ENCODE measurements at places on chromosomes 2 and 18. TPM values are rescaled to one million over a fixed set of nuclear protein-coding genes. Genes with fewer than 3 reads are reported as not detected.

DNA sequence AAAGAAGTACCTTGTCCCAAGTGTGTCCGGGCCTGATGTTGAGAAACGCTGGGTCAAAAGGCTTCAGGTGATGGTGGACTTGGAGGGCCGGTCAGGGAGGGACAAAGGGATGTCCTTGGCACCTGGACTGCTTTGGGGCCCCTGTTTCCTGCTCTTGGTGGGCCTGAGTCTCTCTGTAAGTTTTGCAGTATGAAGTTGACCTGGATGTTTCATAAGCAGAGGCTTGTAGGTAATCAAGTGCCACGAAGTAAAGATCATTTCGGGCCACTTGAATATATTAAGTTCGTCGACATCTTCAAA, 29.4 kb downstream of the ASAP2 start:
- no peak for DNase-seq

- DNase-seq: no peak
Measured at GRCh38 chr2:27007416-27008374, 25.1 kb upstream of the TMEM214 start.

The XDH gene
- polyA plus RNA-seq: 0.09 TPM

DNA sequence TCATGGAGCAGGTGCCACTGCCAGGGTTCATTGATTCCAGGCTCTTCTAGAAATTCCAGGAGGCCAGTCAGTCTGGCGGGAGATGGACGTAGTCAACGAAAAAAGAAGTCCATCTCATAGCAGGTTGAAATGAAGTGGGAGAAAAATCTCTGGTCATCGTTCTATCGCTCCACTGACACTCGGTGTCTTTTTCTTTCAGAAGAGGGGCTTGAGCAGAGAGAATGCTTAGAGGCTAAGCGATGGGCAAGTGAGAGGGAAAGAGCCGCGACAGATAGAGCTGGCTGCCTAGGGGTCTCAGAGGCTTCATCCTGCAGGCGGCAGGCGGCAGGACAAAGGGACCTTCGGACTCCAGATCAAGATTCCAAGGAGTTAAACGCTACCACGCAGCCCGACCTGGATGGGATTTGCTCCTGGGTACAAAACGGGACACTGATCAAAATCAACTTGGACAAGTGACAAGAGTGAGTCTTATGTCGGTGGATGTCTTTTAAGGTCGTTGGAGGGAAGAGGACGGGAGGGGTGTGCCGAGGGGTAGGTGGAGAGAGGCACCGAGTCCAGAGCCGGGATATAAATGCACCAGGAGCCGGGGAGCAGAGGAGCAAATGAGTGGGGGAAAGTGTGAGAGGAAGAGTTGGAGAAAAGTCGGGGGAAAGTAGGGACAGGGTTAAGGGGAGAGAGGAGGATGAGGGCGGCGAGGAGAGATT, 677 bp upstream of the TMEM178A start:
- peak; percentile 16 for DNase-seq

The C2orf81 gene
- 3.6 TPM for polyA plus RNA-seq

The TMEM163 gene
- polyA plus RNA-seq: 0.75 TPM

- peak; percentile 83 for DNase-seq
Measured at GRCh38 chr2:20661421-20662307, 5.3 kb upstream of the GDF7 start.

The TRIM43B gene
- not detected for polyA plus RNA-seq

DNA sequence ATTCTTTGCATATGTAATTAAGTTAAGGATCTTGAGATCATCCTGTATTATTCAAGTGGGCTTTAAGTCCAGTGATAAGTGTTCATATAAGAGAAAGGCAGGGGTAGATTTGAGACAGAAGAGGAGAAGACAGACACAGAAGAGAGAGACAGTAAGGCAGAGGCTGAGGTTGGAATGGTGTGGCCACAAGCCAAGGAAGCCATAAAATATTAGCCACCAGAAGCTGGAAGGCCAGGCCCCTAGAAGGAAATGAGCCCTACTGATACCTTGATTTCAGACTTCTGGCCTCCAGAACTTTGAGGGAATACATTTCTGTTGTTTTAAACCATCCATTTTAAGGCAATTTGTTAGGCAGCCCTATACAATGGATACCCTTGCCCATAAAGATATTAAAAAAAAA, 66.9 kb upstream of the DLX2 start:
- DNase-seq: no peak

The CNGA3 gene
- 0.35 TPM for polyA plus RNA-seq

GRCh38 chr18:28045176-28045810, 131.6 kb downstream of the CDH2 start:
- DNase-seq: peak; percentile 22

- DNase-seq: no peak
Measured at GRCh38 chr2:113305146-113305545, 26.4 kb upstream of the PAX8 start.
